ENCODE measurements at places on chromosomes 3 and 15.

- DNase-seq: no peak
Observed at GRCh38 chr3:115943579-115943978, 320.3 kb downstream of the GAP43 start.

DNA sequence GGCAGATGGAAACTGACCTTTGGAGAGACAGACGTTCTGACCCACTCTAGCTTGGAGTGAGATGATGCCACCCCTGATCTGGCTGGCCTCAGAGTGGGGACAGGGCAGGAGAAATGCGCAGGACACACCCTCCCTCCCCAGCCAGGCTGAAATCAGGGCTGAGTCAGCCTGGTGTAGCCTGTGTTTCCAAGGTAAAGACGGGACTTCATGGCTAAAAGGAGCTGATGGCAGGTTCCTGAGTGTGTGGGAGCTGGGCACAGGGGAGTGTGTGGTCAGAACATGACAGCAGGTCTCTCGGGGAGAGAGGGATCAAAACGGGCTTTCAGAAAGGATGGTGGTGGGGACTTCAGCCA, 14.6 kb upstream of the POLG start:
- no peak for DNase-seq

DNA sequence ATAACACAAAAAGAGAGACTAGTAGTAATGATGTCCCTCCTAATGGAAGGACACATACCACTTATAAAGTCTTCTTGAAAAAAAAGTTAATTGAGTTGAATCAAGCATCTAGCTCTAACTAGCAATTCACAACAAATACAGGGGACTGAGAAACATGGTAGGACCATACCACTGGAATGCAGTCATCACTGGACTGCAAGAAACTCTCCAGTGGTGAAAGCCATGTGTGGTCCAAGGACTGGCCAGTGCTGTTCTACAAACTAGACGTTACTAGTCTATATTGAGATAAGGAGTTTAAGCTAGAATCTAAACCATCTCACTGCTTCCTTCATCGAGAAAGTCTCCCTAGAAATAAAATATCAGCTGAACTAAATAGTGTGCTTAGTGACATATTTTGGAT, 16.7 kb downstream of the FBN1 start:
- no peak for DNase-seq

- DNase-seq: no peak
Observed at GRCh38 chr15:65217526-65218482, 6.5 kb upstream of the CILP start.

GRCh38 chr3:45654397-45654944, 34.7 kb upstream of the SACM1L start:
- no peak for DNase-seq

GRCh38 chr3:126621627-126622345, 33.1 kb downstream of the TXNRD3 start:
- no peak for DNase-seq

DNA sequence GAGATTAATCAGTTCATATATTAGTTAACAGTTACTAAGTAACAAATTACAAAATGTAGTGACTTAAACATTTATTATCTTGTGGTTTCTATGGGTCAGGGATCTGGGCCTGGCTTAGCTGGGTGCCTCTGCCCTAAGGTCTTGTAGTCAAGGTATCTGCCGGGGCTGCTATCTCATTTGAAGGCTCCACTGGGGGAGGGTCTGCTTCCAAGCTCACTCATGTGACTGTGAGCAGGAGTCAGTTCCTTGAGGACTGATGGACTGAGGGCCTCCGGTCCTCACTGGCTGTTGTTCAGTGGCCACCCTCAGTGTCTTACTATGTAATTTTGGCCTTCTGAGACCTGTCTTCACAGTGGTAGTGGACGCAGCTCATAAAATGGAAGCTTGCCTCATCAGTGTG, 135.9 kb upstream of the PLXNA1 start:
- DNase-seq: no peak

DNA sequence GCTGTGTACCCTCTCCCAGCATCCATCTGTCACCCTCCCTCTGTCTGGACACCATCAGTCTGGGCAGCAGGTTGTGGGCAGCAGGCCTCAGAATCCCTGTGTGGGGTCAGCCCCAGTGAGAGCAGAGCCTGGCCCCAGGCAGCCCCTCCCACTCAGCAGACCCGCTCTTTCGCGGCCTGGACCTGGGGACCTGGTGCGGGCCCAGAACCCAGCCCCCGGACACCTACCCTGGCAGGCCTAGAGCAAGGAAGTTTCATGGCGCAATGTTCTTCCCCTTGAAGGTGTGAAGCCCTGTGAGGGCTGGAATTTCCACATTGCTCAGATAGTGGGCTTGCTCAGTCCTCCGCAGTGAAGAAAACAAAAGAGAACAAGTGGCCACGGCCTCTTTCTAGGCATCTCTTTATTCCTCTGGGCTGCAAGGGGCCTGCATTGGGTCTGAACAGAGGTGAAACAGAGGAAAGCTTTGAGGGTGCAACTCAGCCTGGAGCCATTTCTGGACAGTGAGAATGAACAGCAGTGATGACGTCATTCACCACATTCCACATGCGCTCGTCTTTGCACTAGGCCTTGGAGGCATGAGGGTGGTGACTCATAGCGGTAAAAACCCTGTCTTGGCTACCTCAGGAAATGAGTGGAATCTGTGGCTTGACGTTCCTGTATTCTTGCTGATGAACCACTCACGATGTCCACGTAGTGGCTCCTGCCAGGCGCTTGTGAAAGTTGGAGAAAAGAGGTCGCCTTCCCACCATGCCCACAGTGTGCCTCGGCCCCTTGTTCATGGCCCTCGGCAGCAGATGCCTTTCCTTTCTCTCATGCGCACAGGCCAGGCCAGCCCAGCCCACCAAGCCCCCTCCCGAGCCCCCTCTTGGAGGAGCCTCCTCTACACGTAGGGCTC, 66.1 kb downstream of the SLC30A4 start:
- DNase-seq: peak; percentile 76

DNA sequence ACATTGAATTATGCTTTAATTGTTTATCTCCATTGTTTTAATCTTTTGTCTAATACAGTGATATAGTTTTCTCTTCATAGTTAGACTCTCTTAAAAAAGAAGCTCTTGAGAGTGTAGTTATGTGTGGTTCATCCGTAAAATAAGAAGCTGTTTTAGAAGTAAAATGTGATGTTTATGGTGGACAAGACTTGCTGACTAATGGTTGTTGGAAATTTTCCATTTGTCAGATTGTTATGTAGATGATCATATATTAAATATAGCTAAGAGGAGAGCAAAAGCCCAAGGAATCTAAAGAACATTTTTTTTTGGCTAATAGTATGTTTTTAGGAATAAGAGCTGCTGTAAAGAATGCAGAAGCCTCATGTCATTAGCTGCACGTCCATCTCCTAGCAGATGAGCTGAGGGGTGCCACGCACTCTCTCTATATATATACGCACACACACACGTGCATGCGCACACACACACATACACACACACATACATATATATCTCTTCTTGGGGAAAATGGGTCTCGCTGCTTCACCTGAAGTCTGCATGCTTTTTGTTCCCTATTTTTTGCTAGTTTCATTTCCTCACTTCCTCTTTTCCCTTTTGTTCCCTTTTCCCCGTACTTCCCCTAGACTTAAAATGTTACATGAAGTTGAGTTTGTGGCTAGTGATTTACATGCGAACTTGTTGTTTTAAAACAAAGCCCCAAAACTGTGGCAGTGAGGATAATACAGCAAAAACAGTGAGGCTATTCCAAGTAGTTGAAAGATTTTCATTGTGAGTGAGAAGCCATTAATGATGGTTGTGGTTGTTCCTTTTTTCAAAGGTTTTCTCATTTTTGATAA, 107.8 kb downstream of the MBNL1 start:
- DNase-seq: no peak

- DNase-seq: no peak
Observed at GRCh38 chr3:175619369-175619768, 760.2 kb downstream of the NAALADL2 start.

DNA sequence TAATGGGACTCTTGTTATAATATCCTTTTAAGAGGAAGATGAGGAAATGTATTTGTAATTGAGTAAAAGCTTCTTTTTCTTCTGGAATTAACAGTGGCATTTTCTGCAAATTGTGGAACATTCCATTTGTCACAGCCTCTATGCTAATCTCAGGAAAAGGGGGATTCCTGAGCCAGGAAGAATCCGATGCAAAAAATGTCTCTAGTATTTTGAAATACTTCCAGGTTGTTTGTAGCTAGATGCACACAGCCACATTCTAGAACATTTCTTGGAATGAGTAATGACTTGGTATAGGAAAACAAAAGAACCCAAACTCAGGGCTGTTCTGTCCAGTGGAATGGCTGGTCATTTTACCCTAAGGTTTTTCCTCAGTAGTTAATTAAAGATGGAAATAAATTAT, 98.5 kb upstream of the SLC2A2 start:
- no peak for DNase-seq

DNA sequence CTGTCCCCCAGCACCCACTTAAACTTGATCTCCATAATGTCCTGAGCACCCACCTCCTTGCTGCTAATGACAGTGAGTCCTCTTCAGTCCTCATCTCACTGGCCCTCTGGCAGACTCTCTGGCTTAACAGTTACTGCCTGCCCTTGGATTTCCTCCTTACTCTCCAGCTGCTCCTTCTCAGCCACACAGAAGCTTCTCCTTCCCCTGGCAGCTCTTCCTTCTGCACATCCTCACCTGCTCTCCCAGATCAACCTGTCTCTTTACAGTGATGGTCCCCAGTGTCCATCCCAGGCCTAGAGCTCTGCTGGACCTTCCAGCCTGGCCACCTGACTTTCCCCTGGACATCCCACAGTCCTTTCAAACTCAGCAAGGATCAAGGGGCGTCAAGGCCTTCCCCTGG, 47.4 kb upstream of the SMAD3 start:
- DNase-seq: no peak

DNA sequence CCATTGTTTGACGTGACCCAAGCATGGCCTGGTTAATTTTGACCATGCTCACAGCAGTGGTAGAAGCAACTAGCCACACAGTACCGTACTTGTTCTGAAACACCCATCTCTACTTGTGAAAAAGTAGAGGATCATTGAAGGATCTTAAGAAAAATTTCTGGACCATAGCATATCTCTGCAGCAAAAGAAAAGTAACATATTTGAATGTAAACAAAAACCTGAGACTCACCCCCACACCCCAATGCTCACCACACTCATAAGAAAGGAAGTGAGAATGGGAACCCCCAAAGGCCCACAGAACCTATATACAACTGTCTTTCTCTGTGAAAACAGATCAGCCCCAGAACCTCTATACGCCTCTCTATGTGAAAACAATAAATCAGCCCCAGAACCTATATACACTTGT, 33.8 kb upstream of the TFRC start:
- DNase-seq: no peak

- DNase-seq: no peak
Observed at GRCh38 chr15:94097552-94097951, 133.8 kb upstream of the MCTP2 start.

- DNase-seq: no peak
Observed at GRCh38 chr3:66010739-66011655, 27.7 kb downstream of the MAGI1 start.

GRCh38 chr3:123760817-123761216, 123.3 kb downstream of the MYLK start:
- no peak for DNase-seq

DNA sequence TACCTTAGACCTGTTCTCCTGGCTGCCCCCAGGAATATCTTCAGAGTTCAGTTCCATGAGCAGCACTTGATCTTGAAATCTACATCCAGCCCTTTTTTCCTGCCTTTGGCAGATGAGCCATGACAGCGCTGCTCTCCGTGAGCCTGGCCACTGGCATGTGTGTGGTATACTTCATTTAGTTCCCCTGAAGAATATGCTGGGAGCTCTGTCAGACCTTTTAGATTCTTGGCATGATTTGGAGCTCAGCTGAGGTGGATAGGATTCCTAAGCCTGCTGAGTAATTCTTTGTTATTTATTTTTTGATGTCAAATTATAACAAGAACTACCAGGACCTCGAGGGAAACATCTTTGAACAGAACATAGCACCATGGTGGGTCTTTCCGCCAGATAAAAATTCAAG, 121.7 kb downstream of the EDEM1 start:
- no peak for DNase-seq

All from T-helper 1 cell (primary cell).